ENCODE measurements at places on chromosomes 6 and 20.
A peak's percentile ranks its signal among the peaks of the same experiment; 100 is the strongest.

GRCh38 chr6:108526739-108527174, 34.0 kb upstream of the FOXO3 start:
- no peak for DNase-seq

DNA sequence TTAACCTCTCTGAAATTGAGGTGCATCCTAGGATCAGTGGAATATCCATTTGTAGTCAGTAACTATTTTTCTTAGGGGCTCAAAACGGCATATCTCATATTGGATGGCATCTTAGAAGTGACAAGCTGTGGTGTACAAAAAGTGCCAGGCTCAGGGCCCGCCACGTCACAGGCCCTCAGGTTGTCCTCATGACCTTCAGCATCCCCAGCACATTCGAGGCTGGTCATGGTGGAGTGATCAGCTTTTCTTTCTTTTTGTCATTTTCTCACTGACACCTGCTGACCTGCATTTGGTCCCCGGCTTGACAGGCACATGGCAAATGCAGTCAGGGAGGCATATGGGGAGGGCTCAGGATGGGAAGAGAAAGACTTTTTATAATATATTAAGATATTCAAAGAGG, 7.1 kb upstream of the E2F1 start:
- no peak for DNase-seq

GRCh38 chr6:50390416-50390815, 322.9 kb upstream of the TFAP2D start:
- DNase-seq, result no peak

DNA sequence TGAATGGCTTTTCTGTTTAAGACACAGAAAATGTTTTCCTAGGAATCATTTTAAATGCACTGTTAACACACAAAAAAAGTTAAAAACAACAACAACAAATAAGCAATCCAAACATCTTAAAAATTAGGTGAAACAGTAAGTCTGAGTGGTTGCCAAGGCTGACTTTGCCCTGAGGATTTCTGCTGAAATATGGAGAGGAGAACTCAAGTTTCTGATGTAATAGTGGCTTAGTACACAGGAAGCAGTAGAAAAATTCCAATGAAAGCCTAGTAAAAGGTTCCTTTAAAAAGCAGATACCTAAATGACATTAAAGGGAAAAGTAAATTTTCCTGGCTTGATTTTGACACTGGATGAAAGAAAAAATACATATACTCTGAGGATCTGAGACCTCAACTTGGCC, 184.2 kb downstream of the EPM2A start:
- DNase-seq, result no peak

DNA sequence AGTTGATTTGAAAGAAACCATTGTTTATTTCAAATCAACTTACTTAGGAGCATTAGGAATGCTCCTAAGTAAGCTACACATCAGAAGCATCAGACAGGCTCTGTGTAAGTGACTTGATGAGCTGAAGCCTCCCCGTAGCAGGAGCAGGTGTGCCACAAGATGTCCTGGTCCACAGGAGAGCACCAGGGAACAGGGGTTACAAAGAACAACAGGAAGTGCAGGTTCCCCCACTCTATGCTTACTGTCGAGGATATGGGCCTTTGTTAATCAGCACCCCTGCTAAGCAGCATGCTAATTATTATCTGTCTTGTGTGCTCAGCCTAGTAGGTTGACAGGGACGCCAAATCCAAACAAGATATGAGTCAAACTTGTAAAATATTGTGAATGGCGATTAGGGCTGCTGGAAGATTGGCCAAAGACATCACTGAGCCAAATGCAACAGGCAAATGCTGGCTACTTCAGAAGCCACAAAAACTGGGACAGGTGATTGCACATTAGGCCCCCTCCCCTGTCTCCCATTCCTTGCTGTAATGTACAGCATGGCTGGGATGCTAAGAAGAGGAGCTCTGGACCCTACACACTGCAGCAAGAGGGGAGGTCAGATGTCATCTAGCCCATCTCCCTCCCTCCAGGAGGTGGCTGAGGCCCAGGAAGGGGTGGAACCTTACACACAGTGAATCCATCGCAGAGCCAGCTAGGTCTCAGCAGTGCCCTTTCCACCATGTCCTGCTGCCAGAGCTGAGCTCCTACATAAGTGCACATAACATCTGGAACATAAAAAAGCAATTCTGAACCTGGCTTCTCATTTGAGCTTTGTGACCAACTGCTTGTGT, 939 bp downstream of the TGM3 start:
- DNase-seq, result no peak

DNA sequence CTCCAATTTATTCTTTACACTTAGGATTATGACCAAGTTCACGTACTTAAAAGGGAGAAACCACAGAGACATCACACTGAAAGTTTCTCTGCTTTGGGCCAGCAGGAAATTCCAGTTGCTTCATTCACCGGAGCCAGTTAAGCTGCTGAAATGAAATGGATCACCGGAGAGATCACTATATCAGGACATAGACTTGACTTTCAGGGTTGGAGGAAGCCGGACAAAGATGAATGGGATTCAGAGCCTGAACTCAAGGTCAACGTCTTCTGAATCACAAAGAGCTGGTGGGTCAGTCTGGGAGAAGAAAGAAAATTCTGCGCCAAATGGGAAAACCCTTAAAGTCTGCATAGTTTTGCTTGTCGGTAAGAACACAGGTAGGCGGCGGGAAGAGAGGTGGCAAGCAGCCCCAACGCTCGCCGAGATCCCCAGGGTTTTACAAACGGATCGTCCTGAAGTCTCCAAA, 81.9 kb upstream of the CCDC28A start:
- no peak for DNase-seq

DNA sequence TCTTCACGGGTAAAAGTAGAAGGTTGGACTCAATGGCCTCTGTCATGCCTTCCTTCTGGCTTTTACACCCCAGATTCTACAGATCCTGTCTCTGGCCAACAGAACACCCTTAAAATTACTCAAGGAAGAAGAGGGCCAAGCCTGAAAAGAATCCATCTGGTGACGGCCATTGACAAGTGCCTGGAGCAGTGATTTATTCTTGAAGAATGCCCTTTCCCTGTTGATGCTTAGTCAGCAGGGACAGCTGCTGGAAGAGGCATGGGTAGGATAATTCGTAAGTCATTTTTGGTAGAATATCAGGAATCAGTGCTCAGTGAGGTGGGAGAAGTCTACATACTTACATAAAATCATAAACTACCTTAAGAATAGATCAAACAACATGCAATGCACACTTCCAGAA, 397.9 kb downstream of the SAMD5 start:
- no peak for DNase-seq

- no peak for DNase-seq
Measured at GRCh38 chr6:52325695-52326471, 36.1 kb upstream of the PAQR8 start.

DNA sequence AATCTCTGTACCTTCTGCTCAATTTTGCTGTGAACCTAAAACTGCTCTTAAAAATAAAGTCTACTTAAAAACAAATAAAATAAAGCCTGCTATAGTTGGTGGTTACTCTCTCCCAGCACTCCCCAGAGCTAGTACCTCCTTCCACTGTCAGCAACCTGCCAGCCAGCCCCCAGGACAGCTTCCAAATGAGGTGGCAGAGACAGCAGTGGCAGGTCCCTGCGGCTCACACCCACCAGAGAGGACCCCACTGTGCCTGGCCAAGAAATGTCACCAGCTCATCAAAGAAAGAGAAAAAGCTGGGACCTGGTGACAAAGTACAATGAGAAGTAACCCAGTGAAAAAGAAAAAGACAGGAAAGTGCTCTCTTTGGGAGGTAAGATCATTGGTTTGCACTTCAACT, 15.2 kb downstream of the APMAP start:
- no peak for DNase-seq

DNA sequence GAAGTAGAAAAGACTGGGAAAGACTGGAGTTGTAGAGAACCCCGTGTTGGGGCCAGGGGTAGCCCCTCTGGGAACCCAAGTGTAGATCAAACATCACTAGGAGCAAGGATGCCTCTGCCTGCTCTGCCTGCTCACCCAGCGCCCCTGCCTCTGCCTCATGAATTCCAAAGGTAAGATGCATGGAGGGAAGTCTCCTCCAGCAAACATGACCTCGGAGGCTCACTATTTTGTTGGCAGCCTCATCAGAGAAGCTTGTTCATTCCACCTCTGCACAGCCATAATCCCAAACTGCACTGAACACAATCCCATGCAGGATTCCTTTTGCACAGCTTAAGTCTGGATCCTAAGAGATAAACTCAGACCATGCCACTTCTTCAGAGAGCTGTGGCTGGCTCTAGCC, 4.9 kb downstream of the FRS3 start:
- DNase-seq, result no peak

DNA sequence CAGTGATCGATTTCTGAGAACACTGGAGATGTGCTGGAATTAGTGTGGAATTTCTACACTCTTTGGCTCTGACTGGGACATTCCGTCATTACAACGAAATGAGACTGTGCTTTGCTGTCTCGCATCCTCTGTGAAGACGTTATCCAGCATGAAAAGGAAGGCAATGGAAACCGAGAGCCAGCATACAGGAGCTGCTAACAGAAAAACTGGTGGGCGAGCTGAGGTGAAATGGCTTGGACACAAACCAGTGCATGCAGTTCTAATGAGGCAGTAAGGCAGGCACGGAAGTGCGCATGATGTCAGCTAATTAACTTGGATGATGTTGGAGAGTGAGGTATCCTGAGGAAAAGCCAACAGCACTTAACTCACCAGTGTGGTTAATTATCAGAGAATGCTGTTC, 202.8 kb upstream of the AGPAT4 start:
- no peak for DNase-seq

DNA sequence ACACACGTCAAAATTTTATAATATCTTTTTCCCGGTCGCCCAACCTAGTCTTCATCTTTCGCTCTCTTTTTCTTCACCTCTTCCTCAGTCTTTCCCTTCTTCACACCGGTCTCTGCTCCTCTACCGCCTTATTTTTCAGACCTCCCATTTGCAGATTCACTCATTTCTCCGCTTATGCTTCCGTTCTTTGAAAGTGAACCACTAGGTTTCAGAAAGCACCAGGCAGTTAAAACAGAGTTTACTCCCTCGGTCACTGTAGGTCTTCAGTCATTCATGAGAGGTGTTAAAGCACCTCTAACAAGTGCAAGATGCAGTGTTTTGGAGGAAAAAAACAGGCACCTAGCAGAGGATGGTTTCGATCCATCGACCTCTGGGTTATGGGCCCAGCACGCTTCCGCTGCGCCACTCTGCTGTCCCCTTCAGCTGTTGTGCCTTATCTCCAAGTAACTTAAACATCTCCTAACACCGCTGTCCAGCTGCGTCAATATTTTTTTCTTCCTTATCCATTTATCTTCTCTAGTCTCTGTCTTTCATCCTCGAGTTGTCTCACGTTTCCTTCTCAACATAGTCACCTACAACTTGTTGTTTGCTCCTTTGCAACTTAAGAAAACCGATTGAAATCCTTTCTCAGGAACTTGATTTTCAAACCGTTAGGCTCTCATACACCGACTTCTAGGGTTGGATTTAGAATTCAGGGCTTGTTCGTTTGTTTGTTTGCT, 119.7 kb upstream of the ZNF184 start:
- peak; percentile 3 for DNase-seq

DNA sequence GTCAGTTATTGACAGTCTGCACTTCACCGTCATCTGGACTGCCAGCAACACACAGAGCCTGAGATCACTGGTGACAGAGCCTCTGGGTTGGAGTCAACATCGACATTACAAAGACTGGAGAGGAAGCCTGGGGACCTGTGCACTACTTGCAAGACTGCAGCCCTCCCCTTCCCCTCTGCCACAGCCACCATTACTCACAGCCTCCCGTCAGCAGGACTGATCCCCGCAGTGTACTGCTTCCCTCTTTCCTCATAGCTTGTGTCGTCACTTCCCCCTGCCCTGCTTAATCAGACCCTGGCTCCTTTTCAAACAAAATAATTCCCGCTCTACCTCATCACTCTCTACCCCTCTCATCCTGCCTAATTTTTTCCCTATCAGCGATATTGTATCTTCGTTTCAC, 235.5 kb upstream of the KCNQ5 start:
- no peak for DNase-seq

GRCh38 chr6:34237316-34237721, 646 bp downstream of the HMGA1 start:
- peak; percentile 54 for DNase-seq

GRCh38 chr6:159541296-159541695, 151.7 kb downstream of the SOD2 start:
- DNase-seq, result no peak

GRCh38 chr6:27547157-27548075, 74.5 kb upstream of the ZNF184 start:
- DNase-seq, result no peak

DNA sequence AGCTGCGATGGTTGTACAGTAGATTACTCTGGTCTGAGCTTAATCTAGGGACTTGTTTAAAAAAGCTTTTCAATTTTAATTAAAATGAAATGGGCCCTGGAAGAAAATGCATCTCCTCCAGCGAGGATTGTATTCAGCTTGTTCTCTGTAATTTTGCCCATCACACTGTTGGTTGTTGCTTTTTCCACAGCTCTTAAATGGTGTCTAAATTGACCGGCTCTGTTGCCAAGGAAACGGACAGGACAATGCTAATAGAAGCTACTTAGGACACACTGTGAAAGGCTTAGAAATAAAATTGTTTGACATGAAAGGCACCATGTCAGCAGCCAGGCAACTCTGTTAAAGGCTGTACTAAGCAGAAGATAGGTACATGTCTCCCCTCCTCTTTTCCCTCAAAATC, 116.7 kb upstream of the NRSN1 start:
- DNase-seq, result no peak

DNA sequence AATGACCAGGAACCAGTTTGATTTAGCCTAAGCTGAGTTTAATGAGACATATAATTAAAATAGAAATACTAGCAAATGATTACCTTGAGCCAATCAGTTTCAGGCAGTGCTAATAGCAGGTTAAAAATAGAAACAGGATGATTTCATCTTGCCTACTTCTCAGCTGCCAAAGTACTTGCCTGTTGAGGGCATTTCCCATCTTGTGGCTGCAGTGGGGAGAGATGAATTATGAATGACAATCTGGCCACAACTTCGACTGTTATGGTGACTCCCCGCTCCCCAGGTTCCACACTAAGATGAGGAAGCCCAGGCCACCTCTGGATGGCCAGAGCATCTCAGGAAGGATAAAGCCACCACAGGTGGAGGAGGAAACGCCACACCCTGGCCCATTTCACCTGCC, 31.3 kb downstream of the MBOAT1 start:
- no peak for DNase-seq
